ENCODE measurements at places on chromosomes 5 and 9. TPM values are rescaled to one million over a fixed set of nuclear protein-coding genes. Genes with fewer than 3 reads are reported as not detected.

The NNT gene
- total RNA-seq, result 81.5 TPM

The DDX4 gene
- total RNA-seq, result not detected

The RMI1 gene
- 9.4 TPM for total RNA-seq

DNA sequence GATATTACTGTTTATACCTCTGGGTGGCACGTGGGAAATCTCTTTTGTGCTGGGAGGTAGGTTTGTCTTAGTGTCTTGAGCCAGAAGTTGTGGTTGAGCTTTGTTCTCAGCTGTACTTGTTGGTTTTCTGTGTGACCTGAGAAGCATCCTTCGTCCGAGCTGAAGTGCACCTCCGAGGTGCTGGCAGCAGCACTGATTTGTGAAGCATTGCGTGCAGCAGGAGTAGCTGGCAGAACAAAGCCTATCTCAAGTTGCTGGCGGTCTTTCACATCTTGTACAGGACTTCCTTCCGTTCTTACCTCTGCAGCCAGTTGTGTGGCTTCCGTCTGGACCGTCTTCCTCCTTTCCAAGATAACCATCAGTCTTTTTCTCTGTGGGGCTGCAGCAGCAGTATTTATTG lies 4.3 kb downstream of the PRRC2B start:
- no peak for DNase-seq

GRCh38 chr9:90642570-90643539 lies at the start of gene DIRAS2:
Gene DIRAS2, minus strand, starts transcription at chr9:90642824. Its CDS starts 28,997 bp downstream, at chr9:90613827.
- DNase-seq, result no peak

DNA sequence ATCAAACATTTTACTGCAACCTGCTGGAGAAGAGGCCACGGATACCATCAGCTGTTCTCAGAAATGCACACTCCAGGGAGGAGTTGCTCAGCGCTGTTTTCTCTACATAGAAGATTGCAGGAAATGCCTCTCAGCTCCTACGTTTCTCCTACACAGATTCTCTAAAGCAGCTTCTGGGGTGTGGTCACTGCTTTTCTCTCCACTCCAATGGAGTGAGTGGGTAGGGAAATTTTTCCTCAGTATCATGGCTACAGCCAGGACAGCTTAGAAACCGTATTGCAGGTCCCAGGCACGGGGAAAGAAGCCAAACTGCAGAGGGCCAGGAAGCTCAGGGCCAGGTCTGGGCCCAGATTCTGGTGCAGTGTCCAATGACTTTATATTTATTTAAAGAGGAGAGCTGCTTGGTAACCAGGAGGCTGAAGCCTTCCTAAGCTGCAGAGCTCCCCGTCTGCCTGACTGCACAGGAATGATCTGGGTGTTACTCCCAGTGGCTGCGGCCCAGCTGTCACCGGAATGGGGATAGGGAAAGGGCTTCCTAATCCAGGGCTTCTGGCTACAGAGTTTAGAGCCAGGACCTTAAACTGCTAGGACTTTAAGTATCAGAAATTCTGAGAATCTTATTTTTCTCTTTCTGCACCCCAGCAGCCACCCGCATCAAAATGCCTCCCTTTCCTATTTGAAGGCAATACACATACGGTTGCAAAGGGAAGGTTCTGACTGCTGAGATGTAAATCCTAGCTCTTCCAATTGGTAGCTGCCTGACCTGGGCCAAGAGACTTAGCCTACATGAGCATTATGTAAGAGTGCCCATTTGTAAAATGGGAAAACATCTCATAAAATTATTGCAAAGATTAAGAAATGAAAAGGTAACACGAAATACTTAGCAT lies 1.4 kb upstream of the SPTAN1 start:
- peak; percentile 43 for DNase-seq

- no peak for DNase-seq
Measured at GRCh38 chr5:89706731-89707130, 702.8 kb downstream of the CETN3 start.

DNA sequence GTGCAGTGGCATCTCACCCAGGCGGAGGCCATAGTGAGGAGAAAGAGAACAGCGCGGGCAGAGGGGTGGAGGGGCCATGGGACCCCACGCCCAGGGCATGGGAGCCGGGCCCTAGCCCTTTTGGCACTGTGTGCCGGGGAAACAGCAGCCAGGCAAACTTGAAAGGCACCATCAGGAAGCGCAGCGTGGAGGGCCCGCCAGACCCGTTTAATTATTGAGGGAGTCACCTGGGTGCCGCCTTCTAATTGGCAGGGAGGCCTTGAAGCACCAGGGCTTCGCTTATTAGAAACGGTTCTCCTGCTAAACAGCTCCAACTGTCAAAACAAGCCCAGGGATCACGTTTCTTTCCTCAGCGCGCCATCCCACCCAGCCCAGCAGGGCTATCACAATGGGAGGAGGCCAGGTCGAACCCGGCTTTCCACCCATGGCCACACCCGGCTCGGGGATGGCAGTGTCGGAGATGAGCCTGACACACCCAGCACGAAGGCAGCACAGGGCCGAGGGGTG lies 104.6 kb upstream of the SARDH start:
- DNase-seq, result no peak

GRCh38 chr9:36162211-36162738 lies 6.9 kb upstream of the CCIN start:
- no peak for DNase-seq

- no peak for DNase-seq
Measured at GRCh38 chr9:132357764-132358163, 3.0 kb upstream of the SETX start.

- DNase-seq, result no peak
Measured at GRCh38 chr9:35993976-35994720, 36.2 kb upstream of the OR2S2 start.

DNA sequence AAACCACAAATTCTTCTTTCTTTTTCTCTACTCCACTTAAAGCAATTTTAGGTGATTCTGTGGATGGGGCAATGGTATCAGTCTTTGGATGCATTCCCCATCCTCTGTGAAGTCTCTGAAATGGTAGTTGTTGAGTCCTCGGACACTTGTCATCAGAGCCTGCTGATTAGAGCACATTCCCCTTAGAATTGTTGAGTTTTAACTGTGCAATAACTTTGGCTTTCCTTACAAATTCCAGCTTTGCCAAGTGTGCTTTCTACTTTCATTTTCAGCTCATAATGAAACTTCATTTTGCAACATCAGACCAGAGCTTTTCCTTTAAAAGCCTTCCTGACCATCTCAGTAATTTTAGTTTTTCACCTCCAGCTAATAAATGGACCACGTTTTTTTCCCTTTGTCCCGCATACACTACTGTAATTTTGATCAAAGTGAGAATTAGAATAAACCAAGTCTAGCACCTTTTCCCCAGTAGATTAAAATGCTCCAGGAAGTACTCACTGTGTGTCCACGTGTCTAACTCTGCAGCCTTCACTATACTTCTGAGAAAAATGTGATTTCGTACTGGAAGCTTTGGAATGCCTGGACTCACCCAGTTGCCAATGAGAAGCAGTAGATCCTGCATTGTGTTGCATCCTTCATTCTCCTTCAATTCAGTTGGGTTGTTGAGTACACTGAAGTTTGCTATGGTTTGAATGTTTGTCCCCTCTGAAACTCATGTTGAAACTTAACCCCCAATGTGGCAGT lies 135.6 kb downstream of the NTRK2 start:
- DNase-seq, result no peak

DNA sequence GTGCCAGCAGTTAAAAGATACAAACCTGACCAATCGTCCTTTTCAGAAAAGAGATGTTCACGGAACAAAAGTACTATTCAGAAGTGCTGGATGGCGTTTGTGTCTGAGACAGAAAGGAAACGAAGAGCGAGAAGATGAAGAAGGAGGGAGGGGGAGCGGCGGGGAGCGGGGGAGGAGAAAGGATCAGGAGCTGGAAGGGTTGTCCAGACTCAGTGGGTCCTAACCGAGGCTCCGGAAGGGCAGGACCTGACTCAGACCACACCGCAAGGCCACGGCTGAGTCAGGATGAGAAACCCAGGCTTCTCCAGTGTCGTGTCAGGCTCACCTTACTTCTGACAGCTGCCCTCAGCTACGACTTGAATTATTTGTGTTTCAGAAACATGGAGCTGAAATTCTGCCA lies 46.2 kb downstream of the PAX5 start:
- no peak for DNase-seq

All from skin of body (tissue), 3 donors.